ENCODE measurements at places on chromosomes 6 and 20. TPM values are rescaled to one million over a fixed set of nuclear protein-coding genes. Genes with fewer than 3 reads are reported as not detected.

Gene IPCEF1
- total RNA-seq: 45.5 TPM

Gene TMEM217
- 0.75 TPM for total RNA-seq

Gene PCED1A
- total RNA-seq: 76.5 TPM

DNA sequence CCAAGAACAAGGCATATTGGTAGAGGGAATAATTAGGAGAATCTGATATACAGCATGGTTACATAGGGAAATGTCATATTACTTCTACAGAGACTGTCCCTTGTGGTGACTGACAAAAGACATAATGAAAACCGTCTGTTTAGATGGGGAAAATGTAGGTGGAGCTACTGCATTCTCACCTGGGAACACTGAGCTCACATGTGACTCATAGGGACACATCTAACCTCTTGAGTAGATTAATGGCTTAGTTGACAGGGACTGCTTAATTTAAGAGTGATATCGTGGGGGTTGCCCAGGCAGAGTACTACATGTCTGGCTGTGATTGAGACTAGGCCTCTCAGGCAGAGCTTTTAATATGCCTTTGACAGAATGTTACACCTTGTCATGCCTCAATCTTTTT, 235.3 kb upstream of the ZFP64 start:
- no peak for DNase-seq

GRCh38 chr6:90610751-90611542, 24.1 kb upstream of the MAP3K7 start:
- no peak for DNase-seq

DNA sequence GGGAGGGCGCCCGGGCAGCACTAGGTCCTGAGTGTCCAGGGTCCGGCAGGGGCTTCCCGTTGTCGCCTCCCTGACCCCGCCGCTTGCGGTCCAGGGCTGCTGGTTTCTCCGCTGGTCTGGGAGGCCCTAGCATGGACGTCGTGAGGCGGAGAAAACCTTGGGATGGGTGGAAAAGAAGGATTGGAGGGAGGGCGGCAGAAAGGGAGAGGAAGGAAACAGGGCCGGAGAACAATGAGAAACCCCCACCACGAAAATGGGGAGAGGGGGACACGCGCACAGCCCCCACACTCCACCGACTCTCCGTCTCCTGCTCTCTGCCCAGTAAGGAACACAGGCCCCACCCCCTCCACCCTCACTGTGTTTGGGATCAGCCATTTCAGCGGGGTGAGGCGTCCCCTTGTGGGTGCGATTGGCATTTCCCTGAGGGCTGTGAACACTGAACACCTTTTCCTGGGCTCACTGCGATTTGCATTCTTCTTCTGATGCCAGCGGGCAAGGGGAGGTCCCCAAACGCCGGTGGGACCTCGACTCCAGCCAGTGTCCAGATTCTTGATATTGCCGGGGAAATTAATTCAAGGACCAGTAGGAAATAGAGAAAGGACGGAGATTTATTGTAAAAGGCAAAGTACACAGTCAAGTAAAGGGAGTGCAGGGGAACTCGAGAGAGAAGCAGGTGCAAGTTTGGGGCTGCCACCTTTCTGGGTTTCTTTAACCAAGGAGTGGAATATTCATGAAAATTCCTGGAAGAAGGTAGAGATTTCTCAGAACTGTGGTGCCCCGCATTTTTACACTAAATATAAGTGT, 3.3 kb upstream of the RAET1G start:
- DNase-seq: peak; percentile 23

DNA sequence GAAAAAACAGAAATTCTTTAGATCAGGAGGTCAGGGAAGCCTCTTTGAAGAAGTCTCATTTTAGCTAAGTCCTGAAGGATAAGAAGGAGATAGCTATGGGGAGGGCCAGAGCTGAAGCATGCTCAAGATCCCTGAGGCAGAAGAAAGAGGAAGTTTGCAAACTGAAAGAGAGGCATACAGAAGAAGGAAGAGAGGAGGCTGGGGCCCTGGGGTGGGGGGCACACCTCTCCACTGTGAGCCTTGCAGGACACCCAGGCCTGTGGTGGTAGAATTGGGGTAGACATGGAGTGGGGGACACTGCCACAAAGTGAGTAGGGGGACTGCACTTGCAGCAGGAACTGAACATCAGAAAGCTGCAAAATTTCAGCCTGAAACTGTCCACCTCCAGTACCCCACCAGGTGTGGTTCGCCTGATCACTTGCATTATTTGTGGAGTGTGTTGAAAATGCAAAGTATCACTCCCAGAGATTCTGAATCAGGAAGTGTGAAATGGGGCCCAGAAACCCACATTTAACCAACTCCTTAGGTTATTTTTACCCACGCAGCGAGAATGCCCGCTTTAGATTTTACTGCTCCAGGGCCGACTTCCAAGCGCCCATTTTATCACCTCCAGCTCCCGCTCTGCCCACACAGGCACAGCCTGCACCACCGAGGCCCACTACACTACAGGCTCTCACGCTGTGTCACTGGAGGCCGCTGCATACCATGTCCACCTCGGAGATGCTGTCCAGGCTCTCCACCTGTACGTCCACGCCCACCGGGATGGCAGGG, 44.0 kb downstream of the GABRR2 start:
- DNase-seq: no peak

DNA sequence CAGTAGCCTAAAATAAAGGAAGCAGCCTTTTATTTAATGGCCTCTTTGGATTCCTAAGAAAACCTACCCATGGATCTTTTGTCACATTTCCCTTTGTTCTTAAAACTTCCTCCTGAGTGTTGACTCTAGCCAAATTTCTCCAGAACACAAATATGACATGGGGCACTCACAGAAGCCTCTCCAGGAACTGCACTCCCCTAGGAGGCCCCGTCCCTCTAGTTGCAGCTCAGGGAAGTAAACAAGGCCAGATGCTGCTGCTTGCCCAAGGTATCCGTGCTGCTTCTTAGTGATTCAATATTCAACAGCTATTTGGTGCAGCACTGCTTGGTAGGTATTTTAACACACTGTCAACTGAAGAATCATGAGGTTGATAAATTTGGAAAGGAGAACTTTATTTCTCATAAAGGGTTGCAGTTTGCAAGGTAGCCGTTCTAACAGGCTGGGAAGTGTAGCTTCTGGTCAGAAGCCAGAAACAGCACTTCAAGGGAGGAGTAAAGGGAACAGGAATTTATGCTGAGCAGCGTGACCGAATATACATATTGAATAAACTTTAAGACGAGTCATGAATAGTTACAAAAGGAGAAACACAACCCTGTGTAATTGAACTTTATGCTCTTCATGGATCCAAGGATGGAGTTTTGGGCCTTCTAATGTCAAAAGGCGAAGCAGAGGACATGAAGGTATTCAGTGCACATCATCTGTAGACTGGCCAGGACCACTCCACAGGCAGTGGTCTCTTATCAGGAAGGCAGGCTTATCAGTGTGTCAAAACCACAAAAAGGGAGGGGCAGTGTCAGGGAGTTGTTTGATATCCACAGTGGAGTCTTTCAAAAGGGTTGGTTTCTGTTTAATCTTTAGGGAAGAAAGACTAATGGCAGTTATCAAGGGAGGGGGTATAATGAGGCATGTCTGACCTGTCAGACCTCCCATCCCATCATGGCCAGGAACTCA, 63.3 kb downstream of the CD24 start:
- DNase-seq: no peak

DNA sequence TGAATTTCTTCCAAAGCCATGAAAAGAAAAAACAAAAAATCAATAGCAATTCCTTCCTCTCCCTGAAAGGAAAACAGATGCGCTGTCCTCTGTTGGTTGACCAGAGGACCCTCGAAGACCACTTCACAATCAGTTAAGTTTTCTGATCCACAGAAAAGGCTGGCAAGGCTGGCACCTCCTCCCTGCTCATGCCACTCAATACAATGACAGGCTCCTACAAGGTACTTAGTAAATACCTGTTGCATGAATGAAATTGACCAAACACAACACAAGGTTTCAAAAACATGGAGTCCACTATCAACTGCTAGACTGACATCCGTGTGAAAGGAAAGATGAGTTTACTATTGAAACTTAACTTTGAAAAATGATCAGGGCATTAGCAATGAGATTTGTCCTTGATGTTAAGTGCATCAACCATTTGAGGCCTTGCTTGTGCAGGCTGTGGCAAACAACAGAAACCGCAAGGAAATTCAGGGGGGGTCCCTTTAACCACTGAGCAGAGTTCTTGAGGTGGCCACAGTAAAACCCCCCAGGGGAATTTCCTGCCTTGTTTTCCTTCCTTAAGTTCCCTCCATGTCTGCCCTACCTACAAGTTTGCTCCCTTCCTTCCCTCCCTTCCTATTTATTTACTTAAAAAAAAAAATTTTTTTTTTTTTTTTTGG, 27.9 kb upstream of the RTF2 start:
- peak; percentile 84 for DNase-seq

Measured in natural killer cell (primary cell).